ENCODE measurements at places on chromosomes 2 and 18.

DNA sequence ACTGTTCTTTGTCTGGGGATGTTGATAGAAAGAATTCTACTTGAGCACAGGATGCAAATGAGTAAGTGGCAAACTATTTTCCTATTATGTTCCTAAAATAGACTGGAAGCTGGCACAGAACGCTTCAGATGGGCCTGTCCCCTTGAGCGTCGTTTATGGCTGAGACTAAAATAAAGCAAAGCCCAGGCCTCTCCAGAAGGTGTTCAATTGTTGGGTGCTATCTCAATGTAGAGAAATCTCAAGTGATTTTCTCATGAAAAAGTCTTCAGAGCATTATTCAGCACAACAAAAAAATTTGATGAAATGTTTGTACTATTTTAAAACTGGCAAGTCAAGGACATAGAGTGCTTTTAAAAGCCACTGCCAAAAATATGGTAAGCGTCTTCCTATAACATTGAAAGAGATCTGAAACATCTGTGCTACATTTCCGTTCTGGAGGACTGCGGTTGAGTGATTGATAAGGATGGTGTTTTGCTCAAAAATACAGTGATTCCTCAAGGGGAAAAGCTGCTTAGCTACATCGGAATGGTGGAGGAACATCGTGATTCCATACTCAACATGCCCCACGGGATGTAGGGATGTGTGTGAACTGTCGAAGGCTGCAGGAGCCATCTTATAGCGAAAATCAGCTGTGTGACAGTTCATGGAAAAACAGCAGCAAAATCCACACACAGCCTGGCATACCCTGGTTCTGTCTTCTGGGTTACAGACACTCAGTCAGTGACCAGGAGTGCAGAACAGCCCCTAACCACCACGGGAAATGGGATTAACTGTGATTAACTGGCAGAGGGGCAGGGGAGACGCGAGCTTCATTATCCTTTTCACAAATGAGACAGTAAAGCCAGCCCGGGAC, 10.4 kb upstream of the LRRFIP1 start:
- DNase-seq: no peak

- DNase-seq: no peak
These were observed 32.7 kb downstream of the NLRC4 start for GRCh38 chr2:32231959-32232358.

- no peak for DNase-seq
These were observed 158.0 kb upstream of the RBMS1 start for GRCh38 chr2:160651416-160652200.

DNA sequence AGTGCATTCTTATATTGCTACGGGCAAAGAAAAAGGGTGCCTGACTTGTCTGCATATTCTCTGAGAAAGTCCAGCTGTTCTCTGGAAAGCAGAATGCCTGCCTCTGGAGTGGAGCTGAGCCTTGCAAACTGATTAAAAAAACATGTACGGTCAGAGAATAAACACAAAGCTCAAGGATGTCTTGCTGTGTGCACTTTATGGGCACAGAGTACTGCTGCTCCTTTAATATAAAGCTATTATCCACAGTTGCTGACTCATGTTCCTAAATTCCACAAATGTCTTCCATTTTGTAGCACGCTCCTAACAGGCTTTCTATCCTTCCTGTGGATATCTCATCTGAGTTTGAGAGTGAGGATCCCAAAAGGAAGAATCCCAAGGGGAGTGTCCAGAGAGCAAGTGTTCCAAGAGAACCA, 229.0 kb downstream of the MREG start:
- DNase-seq: no peak

- DNase-seq: no peak
These were observed 190.5 kb downstream of the DYSF start for GRCh38 chr2:71643674-71644357.

- no peak for DNase-seq
These were observed 57.3 kb downstream of the ITGA6 start for GRCh38 chr2:172484706-172485105.

- no peak for DNase-seq
These were observed 287.3 kb upstream of the REV1 start for GRCh38 chr2:99776906-99777646.

DNA sequence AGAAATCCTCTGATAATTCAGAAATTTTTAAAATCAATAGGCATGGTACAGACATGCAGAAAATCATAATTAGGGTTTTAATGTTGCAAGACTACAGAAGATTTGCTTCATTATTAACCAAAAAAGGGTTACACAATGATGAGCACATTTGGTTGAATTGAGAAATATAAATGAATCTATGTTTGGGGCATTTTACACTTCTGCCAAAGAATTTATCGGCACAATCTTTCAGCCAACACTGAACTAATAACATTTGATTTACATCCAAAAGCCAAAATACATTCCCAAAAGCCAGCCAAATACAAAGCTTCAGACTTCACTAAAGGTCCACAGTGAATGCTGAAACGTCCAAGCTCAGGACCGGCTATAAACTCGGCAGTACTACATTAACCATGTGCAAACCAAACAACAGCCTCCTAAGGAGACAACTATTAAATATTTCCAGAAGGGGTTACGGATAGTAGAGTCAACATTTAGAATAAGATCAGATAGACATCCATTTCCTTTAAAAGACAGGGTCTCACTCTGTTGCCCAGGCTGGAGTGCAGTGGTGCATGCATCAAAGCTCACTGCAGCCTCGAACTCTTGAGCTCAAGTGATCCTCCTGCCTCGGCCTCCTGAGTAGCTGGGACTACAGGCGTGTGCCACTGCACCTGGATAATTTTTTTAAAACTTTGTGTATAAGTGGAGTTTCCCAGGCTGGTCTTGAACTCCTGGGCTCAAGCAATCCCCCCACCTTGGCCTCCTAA, 29.4 kb downstream of the SPRED2 start:
- DNase-seq: no peak
